Activated CD4-positive, alpha-beta T cell treated with anti-CD3 and anti-CD28 coated beads, Interleukin-2, amount 50 U/mL, for 4 hours (primary cell): ENCODE measurements at places on chromosomes 4 and X.

DNA sequence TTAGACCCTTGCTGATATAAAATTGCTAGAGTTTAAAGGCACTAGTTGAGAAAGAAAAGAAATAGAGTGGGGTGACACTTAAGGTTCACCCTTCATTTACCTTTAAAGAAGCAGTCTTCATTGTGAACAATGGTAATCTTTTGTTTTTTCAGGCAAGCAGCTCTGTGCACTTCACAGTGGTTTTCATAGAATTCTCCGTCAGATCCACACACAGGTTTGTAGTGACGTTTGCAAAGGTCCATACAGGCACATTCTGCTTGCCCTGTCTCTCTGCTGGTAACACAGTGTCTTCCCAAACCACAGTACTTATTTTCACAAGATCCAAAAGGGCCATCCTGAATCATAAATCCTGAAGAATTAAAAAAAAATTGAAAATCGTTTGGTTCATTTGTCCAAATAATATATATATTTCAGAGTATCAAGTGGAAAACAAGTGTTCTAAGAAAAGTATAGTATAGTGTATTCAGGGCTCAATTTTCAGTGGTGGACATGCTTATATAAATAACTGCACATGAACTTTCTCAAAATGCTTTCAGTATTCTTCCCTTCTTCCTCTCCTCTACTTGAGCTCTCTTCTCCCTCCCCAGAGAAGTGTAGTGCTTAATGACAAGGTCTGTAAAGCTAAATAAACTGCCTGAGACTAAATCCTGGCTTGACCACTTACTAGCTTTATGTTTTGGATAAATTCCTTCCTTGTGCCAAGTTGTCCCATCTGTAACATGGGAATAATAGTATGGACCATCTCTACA is 243.3 kb downstream of the FSTL5 start:
- DNase-seq: no peak

- no peak for DNase-seq
Observed at GRCh38 chr4:67131224-67131623, 414.1 kb downstream of the CENPC start.

GRCh38 chrX:85243761-85244449 is at the start of the genes SATL1 and ZNF711:
TSS of gene SATL1 (minus strand) at chrX:85243779. CDS start at chrX:85108968, 134,811 bp downstream.
TSS of gene ZNF711 (plus strand) at chrX:85243991. CDS start at chrX:85247573, 3,582 bp downstream.
- DNase-seq: no peak

GRCh38 chrX:13284570-13284969 is 35.3 kb downstream of the ATXN3L start:
- DNase-seq: no peak

GRCh38 chr4:60463857-60464502 is 736.1 kb upstream of the ADGRL3 start:
- DNase-seq: no peak

DNA sequence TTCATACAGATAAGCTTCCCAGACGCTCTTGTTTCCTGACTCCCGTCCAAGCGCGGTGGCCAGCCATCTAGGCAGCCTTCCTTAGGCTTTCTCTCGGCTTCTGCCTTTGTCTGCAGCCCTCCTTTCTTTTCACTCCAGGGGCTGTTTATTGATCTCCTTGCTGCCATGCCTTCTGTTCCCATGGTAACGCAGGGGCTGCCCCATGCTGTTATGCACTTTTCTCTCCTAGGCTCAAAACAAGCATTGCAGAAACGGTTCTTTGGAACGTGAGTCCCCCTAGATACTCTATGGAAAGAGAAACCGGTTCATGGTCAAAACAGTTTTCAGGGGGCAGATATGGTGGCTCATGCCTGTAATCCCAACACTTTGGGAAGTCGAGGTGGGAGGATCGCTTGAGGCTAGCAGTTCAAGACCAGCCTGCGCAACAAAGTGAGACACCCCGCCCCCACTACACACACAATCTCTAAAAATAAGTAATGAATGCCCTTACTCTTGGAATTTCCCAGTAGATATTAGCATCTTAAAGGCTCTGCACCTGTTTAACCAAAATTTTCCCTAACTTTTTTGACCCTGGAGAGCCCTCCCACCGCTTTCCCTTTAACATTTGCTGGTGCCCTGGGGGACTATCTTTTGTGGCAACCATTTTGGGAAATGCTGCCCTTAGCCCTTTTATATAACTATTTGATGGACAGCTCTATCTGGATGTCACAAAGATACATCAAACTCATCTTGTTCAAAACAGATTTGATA is 53.9 kb upstream of the ZNF157 start:
- no peak for DNase-seq

DNA sequence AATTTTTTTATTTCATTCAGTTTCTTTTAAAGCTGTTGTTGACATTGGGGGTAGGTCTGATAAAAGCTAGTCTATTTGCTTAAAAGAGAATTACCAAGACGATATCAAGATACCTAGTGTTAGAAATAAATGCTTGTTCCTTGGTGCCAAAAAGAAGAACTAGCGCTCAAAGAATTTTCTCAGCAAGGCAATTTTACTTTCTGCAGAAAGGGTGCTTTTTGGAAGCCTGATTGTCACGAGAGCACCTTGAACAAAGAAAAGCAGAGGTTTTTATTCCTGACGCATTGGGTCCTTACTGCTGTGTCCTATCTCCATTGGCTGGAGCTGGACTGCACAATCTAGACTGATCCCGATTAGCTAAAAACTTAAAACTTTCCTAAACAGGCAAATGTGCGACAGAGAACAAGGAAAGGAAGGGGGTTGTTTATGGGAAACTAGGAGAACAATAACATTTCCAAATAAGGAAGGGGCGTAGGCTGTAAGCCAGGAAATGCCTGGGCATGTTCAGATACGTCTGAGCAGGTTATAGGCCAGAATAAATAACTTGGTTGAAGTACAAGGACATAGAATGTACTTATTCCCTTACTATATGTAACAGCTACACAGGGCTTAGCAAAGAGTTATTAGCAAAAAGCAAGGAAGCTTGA is 50.3 kb upstream of the STPG2 start:
- DNase-seq: no peak

DNA sequence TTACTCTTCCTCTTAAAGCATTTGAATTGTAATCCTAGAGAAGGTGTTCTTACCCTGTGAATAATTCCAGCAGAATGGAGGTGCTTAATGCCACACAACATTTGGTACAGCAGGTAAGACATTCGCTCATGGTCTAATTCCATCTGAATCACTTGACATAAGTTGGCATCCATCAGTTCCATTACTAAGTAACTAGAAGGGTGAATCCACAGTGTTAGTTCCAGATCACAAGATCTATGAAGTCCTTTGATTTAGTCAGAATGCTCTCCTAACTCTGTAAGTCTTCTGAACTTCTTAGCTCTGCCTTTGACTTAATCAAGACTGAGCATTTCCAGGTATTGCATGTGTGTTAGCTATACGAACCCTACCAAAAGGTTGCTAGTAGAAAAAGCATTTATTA is 258.0 kb downstream of the MAPK10 start:
- DNase-seq: no peak

DNA sequence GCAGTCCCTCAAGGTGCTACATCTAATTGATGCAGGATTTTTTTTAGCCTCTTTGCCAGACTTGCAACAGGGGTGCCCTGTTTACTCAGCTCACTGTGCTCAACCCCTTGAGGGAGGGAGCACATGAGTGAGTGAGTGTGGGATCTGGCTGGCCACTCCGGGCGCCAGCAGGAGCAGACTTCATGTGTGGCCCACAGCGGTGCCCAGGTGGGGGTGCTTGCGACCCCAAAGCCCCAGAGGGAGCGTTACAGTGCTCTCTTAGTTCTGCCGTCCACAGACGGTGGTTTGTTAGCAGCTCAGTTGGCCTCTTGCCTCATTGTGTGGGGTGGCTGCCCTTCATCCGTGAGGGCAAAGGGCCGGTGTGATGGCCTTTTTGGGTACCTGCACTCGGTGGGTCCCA is 81.6 kb upstream of the MYOZ2 start:
- no peak for DNase-seq

DNA sequence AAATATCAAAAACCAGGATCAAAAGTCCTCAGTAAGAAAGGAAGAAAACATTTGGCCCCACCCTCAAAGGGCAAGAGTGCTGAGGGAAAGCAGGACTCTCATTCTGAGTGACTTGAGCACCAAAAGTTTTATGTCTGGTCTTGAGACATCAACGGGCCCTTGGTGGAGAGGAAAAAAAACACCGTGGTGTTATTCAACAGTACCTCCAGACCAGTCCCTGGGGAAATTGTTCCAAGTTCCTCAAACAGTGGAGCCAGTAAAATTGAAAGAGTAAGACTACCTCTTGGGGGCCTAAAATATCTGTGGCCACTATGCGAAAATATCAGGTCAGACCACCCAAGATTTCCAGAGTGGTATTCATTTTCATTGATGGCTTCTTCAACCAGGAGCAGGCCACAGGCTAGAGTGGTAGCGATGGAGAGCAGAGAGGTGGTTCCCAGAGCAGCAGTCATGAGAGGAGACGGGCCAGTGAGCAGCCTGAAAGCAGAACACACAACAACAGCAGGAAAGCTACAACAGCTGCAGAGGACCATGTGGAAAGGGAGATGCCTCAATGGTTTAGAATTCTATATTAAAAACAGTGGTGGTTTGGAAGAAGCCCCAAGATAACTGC is 63.7 kb upstream of the RPL34 start:
- DNase-seq: no peak

DNA sequence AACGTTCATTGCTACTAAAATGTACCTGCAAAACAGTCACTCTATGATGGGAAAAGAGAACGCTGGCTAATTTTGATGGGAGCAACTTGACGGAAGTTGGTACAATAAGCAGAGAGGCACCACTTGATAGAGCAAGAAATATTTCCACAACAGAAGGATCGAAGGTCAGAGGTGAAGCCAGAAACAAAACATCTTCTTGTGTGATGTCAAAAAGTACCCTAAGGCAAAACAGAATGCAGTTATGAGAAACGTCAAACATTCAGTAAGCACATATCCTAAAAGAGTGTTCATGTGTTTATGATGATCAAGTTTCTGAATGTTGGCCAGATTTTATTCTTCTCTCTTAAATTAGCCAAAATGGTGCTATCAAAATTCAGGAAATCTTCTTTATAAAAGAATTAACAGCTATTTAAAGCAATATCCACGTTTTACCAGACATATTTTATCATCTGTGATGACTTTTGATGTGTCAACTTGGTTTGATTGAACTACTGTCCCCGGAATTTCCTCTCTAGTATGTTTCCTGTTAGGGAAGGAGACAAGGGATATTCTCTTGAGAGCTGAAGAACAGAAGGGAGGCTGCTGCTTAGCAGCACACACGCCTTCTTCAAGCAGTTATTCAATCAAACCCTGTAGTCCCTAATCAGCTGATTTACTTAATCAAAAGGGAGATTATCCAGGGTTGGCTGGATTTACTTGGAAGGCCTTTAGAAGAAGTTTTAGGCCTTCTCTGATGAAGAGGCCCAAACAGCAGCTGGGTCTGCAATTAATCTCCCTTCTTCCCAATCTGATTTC is 15.7 kb downstream of the AASDH start:
- no peak for DNase-seq

DNA sequence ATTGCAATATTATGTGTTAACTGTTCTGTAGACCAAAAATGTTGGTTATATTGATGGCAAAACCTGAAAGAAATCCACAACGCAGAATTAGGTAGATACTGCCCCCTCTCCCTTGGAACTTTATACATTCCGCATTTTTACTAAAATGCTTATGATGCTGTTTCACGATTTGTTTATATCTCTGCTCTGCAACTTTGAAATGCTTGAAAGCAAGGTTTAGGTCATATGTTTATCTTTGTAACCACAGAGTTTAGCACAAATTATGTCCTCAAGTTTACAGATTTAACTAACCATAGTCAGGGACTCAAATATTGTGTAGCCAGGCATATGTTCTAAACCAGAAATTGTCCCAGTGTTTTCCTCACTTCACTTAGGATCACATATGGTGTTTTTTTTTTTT is 66.1 kb upstream of the H2AZ1 start:
- DNase-seq: no peak

- no peak for DNase-seq
Observed at GRCh38 chrX:46611658-46612362, 38.2 kb downstream of the CHST7 start.

DNA sequence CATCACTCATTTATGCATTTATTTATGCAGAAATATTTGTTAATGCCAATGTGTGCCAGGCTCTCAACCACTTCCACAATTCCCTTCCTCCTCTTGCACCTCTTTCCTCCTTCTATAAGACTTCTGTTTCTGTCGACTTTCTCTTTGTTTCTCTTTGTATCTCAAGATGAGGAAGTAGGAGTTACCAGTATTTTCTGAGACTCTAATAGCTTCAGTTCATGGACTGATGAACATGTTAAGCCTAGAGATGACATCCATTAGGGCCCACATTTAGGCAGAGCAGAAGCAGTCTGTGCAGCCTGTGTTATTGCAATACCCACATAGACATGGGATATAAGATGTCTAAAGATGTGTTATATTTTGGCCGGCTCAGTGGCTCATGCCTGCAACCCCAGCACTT is 241.8 kb upstream of the SMIM31 start:
- no peak for DNase-seq

GRCh38 chrX:39819921-39820849 is 277.6 kb downstream of the BCOR start:
- no peak for DNase-seq

DNA sequence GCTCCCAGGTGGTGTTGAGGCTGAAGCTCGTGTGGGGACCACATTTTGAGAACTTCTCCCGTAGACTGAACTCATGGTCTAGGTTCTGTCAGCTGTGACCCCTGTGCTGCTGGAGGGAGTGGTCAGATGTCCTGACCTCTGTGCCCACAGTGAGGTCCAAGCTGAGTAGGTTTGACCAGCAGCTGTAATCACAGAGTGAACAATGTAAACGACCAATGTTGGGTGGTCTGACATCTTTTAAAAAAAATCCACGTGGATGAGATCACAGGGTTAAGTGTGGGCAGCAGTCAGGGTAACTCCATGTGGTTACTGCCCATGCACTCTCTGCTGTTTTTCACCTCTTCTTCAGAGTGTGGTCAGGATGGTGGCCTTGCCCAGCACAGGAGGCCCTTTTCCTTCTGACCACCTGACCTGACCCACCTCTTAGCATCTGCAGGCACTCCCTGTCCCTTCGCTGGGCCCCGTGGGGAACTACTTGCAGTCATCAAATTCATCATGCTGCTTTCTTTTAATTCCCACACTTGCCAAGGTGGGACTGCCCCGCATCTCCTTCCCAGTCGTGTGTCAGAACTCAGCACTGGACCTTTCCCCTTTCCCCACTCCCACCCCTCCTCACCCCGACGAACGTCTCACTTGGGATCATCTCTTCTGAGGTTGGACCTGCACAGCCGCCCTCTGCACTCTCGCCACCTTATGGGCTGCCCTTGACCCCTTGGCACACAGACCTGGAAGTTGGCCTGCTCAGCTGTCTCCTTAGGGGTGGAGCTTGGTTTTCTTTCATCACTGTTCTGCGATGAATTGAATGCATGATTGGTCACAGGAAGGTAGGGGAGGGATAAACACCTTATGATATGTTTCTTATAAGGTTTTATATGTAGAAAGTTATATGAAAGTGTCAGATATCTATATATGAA is 120.1 kb downstream of the PTTG2 start:
- no peak for DNase-seq

DNA sequence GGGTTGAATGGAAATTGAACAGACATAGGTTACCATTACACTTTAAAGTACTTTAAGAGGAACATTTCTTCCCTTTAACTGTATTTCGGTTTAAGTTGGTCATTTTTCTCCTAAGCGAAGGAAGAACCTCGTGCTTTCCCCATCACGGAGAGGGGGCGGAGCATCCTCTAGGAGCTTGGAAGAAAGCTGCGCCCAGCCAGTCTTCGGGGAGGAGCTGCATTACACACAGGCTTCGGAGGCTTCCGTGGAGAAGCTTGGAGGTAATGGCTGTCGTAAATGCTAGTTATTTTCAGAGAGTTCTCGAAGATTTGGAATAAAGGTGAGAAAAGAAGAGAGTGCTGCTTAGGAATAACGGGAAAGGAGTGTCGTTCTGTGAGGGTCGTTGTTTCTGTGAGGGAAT is at the start of gene PWWP3B:
Gene PWWP3B, plus strand, starts transcription at position 199 of the 400 bp plus-strand sequence. CDS start 37,128 bp downstream, outside the sequence.
- no peak for DNase-seq

- DNase-seq: no peak
Observed at GRCh38 chr4:3767570-3768288, 1.5 kb downstream of the ADRA2C start.
